ENCODE measurements at places on chromosomes 4 and X. TPM values are rescaled to one million over a fixed set of nuclear protein-coding genes. Genes with fewer than 3 reads are reported as not detected.
A peak's percentile ranks its signal among the peaks of the same experiment; 100 is the strongest.

Gene TBX22
- 0.29 TPM for total RNA-seq

DNA sequence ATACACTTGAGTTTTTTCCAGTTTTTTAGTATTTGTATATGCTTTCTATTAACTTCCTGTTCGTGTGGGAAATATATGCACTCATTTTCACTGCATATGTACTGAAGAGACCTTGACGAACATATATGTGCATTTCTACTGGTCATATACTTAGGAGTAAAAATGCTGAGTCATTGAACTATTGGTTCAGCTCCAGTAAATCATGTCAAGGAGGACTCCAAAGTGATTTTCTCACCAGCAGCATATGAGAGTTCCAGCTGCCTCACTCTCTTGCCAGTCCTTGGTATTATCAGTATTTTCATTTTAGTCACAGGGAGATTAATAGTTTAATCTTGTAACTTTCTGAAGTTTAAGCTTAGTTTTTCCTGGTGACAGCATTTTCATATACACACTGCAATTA is 2750.2 kb downstream of the ARAP2 start:
- no peak for DNase-seq

Gene AMOT
- total RNA-seq, result 6.9 TPM

DNA sequence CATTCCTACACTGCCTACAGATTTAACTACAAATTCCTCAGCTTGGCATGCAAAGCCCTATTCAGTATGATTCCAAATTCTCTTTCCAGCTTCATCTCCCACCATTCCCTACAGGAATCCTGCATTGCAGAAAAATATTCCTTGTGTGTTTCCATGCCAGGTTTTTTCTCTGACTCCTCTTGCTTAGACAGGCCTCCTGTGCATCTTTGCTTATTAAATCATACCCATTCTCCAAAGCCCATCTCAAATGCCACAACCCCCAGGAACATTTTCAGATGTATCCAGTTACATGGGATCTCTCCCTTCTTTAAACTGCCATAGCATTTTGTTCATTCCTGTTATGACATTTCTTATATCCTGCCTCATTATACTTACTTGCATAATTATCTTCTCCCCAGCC is 106.4 kb upstream of the GRIA3 start:
- DNase-seq, result no peak

GRCh38 chr4:121217351-121217750 is 53.2 kb upstream of the TNIP3 start:
- no peak for DNase-seq

Gene TREX2
- not detected for total RNA-seq

DNA sequence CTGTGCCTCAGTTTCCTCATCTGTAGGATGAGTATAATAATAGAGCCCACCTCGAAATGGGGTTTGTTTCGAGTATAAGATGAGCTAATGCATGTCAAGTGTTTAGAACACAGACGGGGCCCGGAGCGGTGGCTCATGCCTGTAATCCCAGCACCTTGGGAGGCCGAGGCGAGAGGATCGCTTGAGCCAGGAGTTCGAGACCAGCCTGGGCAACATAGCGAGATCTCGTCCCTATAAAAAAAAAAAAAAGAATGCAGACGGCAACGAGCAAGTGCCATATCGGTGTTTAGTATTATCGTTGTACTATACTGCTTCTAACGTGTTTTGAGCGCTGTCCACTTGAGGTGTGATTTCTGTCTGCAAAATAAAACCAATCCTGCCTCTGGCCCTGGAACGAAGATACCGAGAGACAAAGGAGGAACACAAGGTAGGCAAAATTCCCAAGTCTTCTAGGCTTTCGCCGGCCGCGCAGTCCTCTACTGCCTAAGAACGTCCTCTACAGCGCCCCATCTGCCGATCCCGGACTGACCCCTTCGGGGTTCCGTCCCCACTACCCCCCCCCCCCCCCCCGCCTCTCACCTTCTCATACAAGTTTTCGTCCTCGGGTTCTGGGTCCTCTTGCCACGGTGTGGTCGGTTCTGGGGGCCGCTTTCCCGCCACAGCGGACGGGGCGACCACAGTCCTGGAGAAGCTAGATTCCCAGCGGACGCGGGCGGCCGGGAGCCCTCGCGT is 442 bp downstream of the NDUFB11 start:
- DNase-seq, result peak; percentile 39

GRCh38 chr4:116215622-116216021 is 869.8 kb downstream of the TRAM1L1 start:
- no peak for DNase-seq

Gene ASB9
- 1.4 TPM for total RNA-seq

Gene DRD5
- total RNA-seq, result 0.21 TPM

Gene MECP2
- 42.4 TPM for total RNA-seq

DNA sequence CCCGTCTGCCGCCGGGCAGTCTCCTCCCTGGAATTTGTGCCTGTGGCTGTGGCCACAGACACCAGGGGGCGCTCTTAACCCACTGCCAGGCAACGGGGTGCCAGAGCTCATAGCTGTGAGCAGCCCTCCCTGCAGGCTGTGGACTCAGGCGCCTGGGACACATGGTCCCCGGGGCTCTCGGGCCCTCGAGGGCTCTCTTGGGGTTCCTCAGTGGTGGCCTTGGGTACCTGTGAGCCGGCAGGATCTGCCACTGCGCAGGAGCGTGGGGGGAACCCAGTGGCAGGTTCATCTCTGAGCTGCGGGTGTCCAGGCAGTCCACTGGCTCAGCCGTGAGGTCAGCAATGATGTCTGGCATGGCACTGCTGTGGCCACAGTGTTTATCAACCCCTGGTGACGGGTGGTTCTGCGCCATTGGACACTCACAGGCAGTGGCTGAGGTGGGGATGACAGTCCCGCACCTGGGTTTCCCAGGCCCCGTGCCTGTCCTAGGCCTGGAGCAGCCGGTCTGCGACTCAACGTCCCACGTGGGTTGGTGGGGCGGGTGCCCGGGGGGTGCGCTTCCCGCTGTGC is 37.2 kb downstream of the PCGF3 start:
- peak; percentile 72 for DNase-seq

Gene ANKRD50
- 11.0 TPM for total RNA-seq

- DNase-seq, result no peak
Observed at GRCh38 chr4:164924670-164925238, 47.8 kb downstream of the APELA start.

- no peak for DNase-seq
Observed at GRCh38 chr4:158202481-158202880, 7.8 kb upstream of the TMEM144 start.

GRCh38 chrX:145532176-145532780 is 285.0 kb downstream of the SPANXN1 start:
- no peak for DNase-seq

DNA sequence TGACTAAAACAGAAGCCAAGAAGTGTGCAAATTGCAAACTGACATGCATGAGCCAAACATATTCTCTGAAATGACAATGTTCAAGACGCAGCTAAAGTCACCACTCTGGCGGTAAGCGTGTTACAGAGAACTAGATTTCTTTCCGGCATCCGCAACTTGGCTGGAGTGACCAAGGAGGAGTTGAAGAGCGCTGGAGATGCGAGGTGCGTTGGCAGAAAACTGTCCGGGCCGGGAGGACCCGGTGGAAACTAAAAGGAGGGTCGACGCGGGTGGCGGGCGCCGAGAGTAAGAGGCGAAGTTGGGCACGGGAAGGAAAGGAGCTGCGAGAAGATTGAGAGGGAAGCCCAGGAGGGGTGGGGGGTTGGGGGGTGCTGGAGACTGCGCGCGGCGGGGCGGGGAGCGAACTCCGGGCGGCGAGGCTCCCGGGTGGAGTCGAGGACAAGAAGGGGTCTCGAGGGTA is 807 bp downstream of the SEL1L3 start:
- DNase-seq, result peak; percentile 35

DNA sequence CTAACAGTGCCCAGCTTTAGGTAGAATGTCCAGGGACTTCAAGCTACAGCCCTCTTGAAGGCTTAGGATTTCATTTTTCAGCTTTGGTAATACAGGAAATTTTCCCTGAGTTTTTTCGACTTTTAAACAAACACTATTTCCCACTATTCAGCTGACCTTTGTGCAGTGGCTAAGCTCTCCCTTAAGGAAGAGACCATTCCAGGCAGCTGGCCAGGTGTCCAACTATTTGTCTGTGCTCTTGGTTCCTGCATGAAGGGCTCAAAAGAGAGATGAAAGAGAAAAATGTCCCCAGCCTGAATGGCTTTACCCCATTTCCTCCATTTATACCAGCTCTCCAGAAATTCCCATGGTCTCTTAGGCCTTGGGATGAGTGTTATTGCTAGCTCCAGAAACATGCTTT is 111.9 kb upstream of the KLF8 start:
- DNase-seq, result no peak

Gene CXCL9
- total RNA-seq, result 0.50 TPM

DNA sequence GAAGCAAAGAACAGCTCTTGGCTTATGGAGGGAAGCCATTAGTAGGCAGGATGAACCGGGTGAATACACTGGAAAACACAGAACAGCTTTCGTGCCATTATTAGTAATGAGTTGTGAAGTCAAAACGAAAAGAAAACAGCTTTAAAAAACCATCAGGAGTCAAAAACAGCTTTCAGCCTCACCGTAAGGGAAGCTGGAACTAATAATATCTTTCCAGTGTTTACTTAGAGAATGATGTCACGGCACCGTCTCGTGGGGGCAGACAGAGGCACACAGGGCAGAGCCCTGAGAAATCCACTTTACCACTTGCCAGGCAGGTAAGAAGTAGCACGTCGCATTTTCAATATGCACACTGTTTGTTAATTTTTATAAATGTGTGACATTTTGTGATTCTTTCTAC is 37.9 kb upstream of the HMX1 start:
- DNase-seq, result no peak
